NCI-H2171 treated with DMSO at 0.1 percent for 48 hours (cell line): ENCODE measurements at places on chromosomes 3 and 15.

DNA sequence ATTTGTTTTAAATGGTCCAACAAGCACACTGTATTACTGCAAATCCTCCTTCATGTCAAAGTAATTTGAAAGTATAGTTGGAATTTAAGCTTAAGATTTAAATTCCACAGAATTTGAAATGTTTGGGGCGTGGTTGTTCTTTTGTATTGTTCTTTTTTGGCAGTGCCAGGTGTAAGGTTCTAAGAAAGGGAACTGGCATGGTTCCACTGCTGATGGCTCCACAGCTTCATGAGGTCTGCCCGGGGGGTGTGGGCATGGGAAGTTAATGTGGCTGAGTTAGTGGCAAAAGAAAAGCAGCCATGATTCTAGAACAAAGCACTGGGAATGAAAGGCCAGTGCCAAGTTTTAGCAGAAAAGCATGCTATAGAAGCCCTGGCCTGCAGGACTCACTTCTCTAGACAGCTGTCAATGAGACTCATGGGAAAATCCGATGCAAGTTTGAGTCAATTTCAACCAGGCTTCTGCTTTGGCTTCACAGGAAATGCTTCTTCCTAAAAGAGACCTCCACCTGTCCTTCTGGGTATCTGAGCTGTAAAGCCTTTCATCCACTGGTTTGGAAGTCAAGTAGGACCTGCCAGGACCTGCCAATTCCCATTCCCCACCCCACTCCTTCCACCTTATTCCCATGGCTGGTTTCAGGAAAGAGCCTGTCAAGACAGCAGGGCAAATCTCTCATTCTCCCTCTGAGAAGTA, 18.9 kb downstream of the CDCP1 start:
- peak; percentile 2 for DNase-seq

GRCh38 chr15:33021806-33022389, 172.6 kb downstream of the FMN1 start:
- DNase-seq: peak; percentile 71

- DNase-seq: no peak
These were observed 163.3 kb downstream of the OR4M2 start for GRCh38 chr15:22243440-22244130.

DNA sequence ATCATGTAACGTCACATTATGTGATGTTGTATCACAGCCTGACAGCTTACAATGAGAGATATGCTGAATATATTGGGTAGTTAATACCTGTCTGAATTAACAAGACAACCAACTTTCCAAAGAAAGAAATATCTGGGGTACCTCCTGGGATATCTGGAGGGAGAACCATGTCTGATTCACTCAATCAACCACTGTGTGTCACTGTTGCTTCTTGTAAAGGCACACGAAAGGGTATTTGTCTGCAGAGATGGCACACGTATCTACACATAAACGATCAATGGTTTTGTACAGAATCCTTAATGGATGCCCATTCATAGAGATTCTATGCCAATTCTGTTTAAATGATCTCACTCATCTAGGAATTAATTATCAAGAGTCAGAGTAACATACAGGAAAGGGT, 252.1 kb upstream of the TMCO5A start:
- DNase-seq: no peak

DNA sequence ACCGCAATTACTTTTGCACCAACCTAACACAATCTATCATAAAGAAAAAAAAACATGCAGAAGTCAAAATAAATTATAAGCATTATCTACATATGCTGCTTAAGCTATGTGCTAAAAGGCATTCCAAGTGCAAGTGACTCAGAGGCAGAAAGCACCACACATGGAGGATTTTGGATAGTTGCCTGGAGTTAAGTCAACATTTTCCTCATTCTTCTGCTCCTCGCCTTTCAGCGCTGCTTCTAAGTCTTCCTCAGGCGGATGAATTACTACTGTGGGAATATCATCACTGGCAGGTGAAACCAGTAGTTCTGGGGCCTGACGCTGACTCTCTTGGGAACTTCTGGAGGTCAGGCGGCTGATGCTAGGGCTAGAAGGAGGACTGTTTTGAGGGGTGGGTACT, 53.1 kb downstream of the SLC4A7 start:
- no peak for DNase-seq

DNA sequence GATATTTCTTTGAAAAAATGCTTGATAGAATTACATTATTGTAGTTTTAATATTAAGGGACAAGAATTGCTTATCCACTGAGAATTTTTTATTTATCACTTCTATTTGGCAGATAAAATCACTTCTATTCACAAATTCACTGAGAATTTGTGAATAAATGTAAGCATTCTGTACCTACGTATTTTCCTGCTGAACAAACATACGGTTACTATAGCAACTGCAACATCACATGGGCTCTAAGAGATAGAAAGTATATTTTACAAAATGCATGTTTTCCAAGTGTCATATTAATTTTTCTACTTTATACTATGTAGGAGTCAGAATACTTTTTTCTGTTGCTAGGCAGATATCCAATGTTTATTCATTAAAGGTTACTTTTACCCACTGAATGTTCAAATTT, 166.2 kb downstream of the ZIC1 start:
- no peak for DNase-seq

DNA sequence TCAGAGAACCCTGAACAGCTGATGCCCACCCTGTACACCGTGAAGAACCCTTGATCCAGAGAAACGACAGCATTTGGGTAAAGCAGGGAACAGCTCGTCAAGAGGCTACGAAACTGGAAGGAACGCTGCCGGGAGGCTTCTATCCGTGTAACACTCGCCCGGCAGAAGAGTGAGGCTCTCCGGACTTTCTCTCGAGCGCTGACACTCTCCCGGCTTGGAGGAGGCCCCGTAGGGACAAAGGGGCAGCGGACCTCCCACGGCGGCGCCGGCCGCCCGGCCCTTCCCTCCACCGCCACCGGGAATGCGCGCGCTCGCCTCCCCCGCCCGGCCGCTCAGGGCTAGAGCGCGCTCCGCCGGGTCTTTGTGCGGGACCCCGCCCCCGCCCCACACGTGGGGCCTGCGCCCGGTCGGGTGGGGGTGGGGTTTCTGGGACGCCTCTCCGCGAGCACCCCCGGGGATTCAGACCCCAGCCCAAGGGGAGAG, 1.7 kb downstream of the HYAL2 start:
- peak; percentile 42 for DNase-seq

- DNase-seq: no peak
These were observed 19.4 kb upstream of the MNS1 start for GRCh38 chr15:56484287-56484686.

- DNase-seq: peak; percentile 30
These were observed 93.3 kb downstream of the ATP1B3 start for GRCh38 chr3:141969711-141970110.

DNA sequence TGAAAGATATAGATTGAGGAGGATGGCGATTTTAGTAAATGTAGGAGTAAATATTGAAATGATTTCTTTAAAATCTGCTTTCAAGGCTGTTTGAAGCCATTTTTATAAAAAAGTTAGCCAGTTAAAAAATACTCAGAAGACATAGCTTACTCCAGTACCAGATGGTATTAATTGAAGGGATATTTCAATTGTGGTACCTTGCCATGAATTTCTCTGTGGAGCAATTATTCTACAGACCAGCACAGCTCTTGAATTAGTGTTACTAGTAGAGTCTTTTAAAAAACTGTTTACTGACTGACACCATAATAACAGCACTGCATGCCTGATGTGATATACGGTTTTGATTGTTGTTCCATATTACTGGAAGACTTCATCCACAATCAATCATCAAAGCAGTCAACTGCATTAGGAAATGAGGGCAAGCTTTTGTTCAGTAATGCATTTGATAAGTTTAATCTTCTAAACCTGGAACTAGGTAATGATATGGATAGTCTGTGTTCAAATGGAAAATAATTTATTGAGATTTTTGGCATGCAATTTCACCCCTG, 106.4 kb downstream of the MFSD1 start:
- no peak for DNase-seq

DNA sequence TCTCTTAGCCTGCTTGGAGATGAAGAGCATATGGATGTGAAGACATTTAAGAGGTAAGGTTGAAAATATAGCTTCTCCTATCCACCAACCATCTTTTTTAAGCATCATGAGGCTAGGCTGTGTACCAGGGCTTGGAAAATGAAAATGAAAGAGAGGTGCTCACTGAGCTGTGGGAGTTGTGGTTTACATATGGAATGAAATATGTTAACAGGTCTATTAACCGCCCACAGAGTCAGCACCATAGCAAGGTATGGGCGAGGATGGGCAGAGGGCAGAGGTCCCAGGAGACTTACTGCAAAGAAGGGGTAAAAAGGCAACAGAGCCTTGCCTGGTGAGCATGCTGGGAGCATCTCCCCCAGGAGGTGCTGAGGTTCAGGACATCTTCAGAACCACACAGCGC, 273.1 kb downstream of the GABRG3 start:
- no peak for DNase-seq

- no peak for DNase-seq
These were observed 1036.5 kb downstream of the ROBO2 start for GRCh38 chr3:78076379-78076778.

DNA sequence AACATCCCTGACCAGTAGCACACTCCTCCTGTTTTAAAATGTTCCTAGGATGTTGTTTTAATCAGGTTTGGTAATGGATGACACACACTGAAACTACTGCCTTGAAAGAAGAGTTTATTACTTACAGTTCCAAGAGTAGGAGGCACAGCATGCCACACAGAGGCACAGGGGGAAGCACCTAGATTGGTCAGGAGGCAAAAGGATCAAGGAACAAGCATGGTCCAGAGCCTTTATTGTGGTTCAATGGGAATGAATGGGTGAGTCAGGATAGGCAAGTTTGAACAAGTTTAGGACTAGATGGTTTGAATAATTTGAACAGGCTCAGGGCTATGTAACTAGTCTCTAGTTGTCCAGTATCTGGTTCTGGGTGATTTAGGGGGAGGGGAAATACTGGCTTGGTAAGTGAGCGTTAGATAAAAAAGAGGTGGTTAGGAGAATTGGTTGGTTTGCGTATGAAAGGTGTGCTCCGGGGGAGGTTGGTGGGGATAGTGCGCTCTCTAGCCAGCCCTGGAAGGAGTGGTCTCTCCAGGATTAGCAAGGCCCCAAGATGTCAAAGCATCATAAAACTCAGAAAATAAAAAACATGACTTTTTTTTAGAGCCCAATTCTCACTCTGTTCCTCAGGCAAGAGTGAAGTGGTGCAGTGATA, 35.1 kb downstream of the TMOD3 start:
- no peak for DNase-seq

GRCh38 chr3:57068437-57069089, 8.1 kb downstream of the SPATA12 start:
- no peak for DNase-seq

GRCh38 chr3:44831232-44831631, 30.5 kb upstream of the TMEM42 start:
- DNase-seq: no peak

DNA sequence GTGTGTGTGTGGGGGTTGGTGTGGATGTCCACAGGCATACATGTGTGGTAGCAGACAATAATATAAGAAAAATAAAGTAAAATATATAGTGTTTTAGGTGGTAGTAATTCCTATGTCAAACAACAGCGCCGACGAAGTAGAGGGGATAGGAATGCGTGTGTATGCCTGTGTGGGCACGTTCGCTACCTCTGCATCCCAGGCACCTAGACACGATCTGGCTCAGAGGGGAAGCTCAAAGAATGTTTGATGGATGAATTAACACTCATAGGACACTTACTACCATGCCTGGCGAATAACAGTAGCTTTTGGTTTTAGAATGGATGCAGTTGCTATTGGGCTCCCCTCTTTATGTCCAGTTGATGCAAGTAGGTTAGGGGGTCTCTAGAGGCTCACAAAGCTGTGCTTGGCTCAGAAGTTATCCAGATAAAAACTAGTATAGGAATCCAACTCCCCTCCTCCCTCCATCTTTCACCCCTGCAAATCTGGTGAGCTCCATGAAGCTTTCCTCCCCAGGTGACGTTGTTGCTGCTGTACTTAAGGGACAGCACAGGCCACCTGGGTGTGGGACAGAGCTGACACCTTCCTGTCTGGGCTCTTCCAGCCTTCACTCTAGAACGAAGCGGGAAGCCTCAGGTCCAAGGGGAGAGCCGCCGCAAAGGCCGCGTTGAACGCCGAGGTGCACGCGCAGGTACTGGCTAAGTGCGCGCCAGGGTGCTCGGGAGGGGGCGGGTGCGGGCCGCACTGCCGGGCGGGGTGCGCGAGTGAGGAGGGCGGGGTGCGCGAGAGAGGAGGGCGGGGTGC, 192.6 kb upstream of the LYSMD4 start:
- peak; percentile 25 for DNase-seq

GRCh38 chr3:17833786-17834559, 91.5 kb upstream of the TBC1D5 start:
- DNase-seq: no peak

GRCh38 chr15:68384451-68385239, 47.3 kb downstream of the ITGA11 start:
- no peak for DNase-seq

- DNase-seq: no peak
These were observed 11.1 kb upstream of the ZNF620 start for GRCh38 chr3:40494698-40495097.

- no peak for DNase-seq
These were observed 375.6 kb upstream of the TPRG1 start for GRCh38 chr3:188796122-188796631.

GRCh38 chr15:73464602-73465001, 21.6 kb downstream of the REC114 start:
- no peak for DNase-seq

- no peak for DNase-seq
These were observed 7.6 kb downstream of the SLC9A9 start for GRCh38 chr3:143840636-143841035.

GRCh38 chr15:92647467-92648163, 8.0 kb downstream of the FAM174B start:
- no peak for DNase-seq
